K562 (cell line): ENCODE measurements at places on chromosomes 16 and 17.

DNA sequence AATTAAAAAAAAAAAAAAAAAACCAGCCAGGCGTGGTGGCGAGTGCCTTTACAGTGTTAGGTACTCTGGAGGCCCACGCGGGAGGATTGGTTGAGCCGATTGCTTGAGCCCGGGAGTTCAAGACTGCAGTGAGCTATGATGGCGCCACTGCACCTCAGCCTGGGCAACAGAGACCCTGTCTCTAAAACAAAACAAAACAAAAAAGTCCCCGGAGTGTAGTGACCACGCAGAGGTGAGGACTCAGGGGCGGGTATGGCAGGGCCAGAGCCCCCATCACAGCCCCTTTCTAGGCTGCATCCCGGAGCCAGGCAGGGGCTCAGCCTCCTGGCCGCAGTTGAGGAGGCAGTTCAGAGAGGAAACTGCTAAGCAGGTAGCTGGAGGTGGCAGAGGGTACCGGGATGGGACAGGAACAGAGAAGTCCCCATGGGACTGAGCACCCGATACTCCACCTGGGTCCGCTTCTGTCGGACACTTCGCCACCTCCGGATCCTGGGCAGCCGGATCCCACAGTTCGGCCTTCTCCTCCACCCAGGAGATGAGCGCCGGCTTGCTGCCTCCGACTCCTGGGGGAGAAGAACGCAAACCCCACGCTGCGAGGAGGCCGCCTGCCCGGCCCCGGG lies 800 bp downstream of the ZNF747 start:
- peak; percentile 27 for DNase-seq

- no peak for DNase-seq
Measured at GRCh38 chr16:88391144-88391850, 8.5 kb downstream of the ZNF469 start.

DNA sequence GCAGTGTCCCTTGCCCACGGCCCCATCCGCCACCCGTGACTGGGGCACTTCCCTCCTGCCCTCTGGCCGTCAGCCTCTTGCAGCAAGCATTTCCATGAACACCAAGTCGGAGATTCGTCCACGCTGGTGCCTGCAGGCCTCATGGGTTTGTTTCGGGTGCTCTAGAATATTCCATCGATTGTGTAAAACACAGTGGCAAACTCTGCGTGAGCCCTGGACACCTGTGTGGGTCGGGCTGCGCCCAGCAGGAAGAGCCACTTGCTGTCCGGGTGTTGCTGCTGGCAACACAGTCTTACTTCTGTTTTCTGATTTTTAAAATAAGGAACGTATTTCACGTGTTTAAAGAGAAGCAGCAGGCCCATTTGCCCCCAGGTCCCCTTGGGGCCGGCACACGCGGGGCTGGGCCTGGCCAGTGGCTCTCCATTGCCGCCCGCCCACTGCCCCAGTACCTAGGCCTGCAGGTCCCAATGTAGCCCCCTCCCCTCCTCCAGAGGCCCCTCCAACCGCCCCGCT lies 10.0 kb downstream of the CYBC1 start:
- DNase-seq: no peak

DNA sequence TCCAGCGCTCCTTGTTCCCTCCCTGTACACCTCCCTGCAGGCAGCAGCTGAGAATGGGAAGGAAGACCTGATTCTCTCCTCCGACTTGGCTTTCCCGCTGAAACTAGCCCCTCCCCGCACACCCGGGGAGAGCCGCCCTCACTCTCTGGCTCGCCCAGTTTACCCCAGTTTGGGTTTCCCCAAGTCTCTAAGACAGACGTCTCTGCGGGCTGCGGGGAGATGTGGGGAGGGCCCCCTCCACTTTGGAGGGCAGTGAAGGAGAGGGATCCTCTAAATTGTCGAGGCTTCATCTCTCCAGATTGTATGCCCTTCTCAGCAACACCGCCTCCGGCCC lies 797 bp downstream of the GRB7 start:
- no peak for DNase-seq

DNA sequence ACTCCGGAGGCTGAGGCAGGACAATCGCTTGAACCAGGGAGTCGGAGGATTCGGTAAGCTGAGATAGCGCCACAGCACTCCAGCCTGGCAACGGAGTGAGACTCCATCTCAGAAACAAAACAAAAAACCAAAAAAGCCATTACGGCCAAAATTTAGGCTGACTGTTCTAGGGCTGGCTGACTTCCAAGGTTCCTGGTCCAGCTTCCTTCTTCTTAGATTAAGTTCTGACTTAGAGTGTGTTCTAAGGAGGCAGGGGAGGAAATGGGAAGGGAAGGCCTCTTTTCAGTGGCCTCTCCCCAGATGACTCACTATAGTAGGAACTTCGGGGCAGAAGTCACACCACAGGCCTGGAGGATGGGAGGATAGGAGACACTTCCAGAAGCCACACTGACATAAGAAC lies 27.7 kb upstream of the CLEC18B start:
- peak; percentile 5 for DNase-seq

GRCh38 chr17:6043405-6043804 lies 26.8 kb upstream of the WSCD1 start:
- DNase-seq: no peak

GRCh38 chr17:72850410-72851118 lies 241.9 kb downstream of the SLC39A11 start:
- DNase-seq: no peak

DNA sequence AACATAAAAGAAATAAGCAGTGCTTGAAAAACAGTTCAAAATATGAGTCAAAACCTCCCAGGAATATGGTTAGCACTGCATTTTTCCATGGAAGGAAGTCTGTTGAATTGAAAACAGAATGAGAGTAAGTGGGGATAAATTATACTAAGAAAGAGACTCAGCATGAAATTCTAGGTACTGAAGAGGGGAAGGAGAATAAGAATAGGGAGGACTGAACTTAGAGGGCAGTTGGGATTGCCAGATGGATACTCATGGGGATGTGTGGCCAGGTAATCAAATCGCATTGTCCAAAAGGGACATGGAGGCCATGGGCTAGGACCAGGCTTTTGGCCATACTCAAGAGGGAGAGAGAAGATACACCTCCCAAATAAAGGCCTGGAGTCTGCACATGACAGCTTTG lies 247.9 kb downstream of the CDH13 start:
- DNase-seq: no peak

GRCh38 chr17:8707332-8708024 lies 37.2 kb downstream of the CCDC42 start:
- no peak for DNase-seq
